ENCODE measurements at places on chromosomes 16 and 17.

DNA sequence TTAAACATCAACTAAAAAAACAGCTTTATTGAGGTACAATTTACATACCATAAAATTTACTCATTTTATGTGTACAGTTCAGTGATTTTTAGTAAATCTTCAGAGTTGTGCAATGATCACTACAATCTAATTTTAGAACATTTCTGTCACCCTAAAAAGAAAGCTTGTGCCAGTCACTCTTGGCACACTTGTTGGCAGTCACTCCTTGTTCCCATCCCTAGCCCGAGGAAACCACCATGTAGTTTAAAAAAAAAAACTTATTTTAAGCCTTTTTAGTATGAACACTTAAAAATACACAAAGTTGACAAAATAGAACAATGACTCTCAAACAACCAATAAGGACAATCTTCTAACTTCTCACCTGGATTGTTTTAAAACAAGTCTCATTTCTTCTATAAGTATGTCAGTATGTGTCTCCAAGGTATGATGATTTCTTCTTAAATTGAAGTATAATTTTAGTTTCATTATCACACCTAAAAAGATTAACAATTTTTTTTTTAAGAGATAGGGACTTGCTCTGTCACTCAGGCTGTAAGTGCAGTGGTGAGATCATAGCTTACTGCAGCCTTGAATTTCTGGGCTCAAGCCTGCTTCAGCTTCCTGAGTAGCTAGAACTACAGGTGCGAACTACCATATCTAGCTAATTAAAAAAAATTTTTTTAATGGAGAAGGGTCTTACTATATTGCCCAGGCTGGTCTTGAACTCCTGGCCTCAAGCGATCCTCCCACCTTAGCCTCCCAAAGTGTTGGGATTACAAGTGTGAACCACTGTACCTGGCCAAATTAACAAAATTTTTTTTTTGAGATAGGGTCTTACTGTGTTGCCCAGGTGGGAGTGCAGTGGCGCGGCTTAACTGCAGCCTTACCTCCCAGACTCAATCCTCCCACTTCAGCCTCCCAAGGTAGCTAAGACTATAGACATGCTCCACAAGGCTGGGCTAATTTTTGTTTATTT is 53.2 kb downstream of the PPM1E start:
- no peak for DNase-seq

GRCh38 chr16:15913046-15913698 is 24.8 kb upstream of the CEP20 start:
- no peak for DNase-seq

DNA sequence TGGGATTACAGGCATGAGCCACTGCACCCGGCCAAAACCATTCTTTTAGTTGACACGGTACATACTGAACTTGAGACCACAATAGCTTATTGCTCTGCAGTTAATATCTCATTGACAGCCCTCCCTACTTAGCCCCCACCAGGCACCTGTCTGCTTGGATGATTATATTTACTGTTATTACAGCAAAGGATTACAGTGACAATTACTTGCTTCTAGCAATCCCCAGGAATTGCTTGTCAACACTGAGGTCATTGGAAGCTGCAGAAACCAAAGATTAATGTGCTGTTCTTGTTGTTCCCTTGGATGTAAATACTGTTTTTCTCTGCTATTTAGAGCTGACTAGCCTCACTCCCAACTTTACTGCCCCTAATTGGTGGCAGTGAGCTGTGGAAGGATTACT is 211.2 kb downstream of the LGALS9B start:
- no peak for DNase-seq

DNA sequence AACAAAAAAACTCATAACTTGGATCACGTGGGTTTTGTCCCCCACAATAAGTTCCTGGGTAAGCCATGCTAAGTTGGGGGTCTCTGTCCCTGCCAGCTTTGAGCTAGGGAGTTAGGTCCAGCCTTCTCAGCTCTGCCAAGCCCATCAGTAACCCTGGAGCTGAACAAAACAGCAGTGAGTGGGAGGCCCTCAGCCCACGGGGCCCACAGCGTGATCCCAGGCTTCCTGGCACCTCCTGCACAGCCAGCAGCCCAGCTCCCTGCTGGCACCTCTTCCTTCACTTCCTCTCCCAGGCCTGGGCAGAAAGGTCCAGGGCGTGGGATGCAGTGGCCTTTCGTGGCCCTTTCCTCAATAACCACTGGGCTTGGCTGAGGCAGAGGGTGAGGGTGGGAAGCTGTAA is 35.5 kb upstream of the CDC42EP4 start:
- no peak for DNase-seq

DNA sequence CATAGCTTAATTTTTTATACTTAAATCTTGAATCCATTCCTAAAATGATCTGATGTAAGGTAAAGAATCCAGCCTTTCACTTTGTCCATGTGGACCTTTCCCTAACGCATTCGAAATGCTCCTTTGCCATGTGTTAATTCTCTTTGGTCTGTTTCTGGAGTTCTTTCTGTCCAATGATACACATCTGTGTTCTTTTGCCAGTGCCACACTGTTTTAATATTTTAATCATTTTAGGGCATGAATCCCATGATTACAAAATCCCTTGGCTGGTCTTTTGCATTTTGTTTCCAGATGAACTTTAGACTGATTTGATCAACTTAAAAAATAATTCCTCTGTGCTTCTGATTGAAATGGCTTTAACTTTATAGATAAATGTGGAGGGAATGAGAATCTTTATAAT is 74.1 kb downstream of the NTN1 start:
- no peak for DNase-seq

DNA sequence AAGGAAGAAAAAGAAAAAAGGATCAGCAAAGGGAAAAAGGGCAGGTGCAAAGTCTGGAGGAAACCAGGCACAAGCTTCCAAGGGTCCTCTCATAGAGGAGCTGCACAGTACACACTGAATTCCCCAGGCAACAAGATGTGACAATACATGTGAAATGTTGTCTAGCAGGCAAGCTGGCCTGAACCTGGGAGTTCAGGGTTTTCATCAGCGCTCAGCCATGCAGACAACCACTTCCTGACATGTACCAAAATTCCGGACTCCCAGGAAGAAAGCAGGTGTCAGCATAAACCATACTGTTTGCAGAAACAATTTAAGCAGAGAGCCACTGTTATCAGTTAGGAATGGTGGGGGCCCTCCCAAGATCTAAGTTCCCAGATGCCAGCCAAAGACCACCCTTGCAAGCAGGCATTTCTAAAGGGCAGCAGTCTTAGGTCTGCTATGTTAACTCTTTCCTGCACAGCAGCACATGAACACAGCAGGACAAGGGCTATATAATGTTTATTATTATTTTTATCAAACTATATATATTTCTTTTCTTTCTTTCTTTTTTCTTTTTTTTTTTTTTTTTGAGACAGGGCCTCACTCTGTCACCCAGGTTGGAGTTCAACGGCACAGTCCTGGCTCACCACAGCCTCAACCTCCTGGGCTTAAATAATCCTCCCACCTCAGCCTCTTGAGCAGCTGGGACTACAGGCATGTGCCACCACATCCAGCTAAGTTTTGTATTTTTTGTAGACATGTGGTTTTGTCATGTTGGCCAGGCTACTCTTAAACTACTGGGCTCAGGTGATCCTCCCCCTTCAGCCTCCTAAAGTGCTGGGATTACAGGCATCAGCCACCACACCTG is 10.1 kb downstream of the TK2 start:
- DNase-seq = no peak

Measured in AG04450 (cell line).